WTC11 (cell line): ENCODE measurements at places on chromosomes 5 and 9.

DNA sequence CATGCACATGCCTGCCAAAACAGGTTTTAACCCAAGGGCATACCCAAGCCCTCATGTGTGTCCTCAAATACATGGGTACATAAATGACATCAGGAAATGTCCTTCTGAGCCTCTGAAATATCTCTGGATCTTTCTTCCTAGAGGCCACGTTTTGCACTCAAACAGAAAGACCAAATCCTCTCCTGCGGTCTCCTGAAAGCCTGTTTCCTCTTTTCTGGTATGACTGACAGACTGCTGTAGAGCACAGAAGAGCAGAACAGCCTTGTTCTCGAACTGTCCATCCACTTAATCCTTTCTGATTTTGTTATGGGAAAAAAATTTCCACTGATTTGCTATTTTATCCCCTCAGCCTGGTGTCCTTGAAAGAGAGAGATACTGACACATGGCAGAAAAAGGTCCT lies 107.2 kb downstream of the ASTN2 start:
- DNase-seq = no peak

DNA sequence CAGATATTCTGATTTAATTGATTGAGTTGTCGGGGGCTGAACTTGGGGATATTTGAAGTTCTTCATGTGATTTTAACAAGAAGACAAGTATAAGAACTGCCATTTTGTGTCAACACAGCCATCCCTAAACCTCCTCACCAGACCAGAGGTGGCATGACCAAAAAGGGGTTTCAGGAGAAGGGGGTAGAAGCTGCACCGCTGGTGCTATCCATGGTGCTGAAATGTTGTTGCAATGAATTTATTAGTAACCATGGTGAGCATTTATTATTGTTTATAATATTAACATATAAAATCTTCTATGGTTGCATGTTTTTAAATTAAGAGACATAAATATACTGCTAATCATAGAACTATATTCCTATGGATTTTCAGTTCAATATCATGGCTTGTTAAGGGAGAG lies 72.3 kb downstream of the GNA14 start:
- DNase-seq = peak; percentile 32

DNA sequence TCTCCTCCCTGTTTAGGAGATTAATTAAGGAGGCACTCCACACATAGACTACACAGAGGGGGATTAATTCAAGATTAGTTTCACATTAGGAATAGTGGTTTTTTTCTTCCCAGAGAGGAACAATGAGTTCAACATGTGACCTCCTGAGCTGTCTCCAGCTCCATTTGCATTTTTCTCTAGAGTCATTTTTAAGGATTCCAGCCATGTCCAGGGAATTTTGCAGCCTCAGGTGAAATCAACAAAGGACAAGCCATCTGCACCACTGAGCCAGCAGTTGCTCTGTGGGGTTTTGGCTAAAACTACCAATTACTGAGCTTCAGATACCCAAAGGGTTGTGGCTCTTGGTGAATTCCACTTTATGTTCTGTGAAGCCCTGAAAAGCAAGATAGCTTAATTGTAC lies 258.5 kb upstream of the PPP1R2B start:
- no peak for DNase-seq

DNA sequence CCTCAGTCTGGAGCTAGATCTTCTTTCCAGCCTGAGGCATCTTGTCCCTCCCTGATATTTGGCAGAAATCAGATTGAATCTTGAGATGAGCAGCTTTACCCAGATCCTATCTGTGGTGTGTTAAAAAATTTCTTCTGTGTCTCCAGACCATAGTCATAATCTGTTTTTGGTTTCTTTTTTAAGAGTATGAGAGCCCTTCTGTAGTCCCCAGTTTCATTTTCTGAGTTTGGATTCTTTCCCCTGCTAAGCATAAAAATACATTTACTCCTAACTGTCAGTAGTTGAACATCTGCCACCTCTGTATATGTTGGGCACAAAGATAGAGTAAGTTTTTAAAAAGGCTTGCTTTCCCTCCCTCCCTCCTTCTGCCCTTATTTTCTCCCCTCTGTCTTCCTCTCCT lies 137.7 kb downstream of the CNTLN start:
- no peak for DNase-seq

DNA sequence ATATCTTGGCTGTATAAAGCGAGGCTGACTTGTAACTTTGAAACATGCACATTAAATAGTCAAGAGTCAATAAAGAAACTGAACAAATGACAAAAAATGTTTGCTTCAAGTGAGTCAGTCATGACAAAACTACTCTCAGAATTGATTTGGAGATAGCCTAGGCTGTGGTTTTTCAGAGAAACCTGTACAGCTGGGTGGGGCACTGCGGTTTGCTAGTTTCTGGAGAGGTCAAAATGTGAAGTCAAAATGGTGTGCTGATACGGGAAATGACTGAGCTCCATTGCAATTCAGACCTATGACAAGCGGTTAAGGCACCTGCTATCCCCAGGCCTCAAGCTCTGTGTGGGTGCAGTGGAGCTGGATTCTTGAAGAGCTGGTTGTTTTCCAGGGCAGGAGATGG lies 10.3 kb upstream of the CD180 start:
- DNase-seq = no peak

GRCh38 chr5:177536386-177536785 lies 18.0 kb downstream of the FAM193B start:
- DNase-seq = no peak

DNA sequence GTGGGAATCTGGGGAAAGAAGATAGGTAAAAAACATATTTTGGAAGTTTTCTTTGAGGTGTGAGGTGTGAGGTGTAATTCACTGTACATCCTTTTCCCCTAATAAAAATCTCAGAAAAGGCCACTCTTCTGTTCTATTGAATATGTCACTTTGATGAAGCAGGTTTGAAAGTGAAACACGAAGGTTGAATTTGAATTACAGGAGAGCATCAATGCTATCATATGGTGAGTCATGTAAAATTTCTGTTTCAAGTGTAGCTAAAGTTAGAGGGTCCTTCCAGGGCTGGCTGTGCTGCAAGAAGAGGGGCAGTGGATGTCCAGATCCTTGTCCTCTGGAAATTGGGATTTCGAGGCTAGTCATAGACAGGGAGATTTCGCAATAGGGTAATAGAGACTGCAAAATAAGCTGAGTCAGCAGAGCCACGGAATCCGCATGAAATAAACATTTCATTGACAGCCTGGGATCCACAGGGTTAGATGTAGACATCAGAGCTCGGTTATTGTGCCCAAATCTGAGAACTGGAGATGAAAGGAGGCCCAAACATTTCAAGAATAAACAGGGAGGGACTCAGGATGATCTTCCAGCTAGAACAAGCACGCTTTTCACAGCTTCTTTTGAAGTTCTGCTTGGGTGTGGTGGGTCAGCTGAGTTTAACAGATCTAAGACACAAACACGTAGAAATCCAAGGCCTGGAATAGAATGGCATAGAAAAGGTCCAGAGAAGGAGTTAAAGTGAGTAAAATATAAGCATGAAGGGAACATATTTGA lies 194.4 kb upstream of the CDKN2B start:
- no peak for DNase-seq

- DNase-seq = no peak
Measured at GRCh38 chr5:160044967-160045366, 36.0 kb downstream of the TTC1 start.

- DNase-seq = no peak
Measured at GRCh38 chr5:174617910-174618309, 106.5 kb upstream of the MSX2 start.
